ENCODE measurements at places on chromosomes 12 and 14. TPM values are rescaled to one million over a fixed set of nuclear protein-coding genes. Genes with fewer than 3 reads are reported as not detected.

Gene MTERF2
- 17.6 TPM for total RNA-seq

Gene MSRB3
- 8.3 TPM for total RNA-seq

Gene CCDC88C
- 44.7 TPM for total RNA-seq

Gene KRT72
- total RNA-seq: not detected

Gene DEGS2
- not detected for total RNA-seq

Gene ACRBP
- 2.4 TPM for total RNA-seq

Gene AKAP5
- total RNA-seq: 1.3 TPM

Gene KIF5A
- total RNA-seq: 16.9 TPM

Gene PTCSC3
- total RNA-seq: not detected

Gene POTEG
- total RNA-seq: not detected

Gene DCAF4
- total RNA-seq: 9.5 TPM

Gene LRRC43
- 1.1 TPM for total RNA-seq

Gene DHH
- 1.5 TPM for total RNA-seq

Gene STON2
- total RNA-seq: 24.0 TPM

Gene CFAP73
- total RNA-seq: not detected

Gene ITGA7
- total RNA-seq: 63.7 TPM

Gene SCYL2
- 56.2 TPM for total RNA-seq

Gene GTF2A1
- 42.0 TPM for total RNA-seq
